ENCODE measurements at places on chromosomes 2 and 18.

DNA sequence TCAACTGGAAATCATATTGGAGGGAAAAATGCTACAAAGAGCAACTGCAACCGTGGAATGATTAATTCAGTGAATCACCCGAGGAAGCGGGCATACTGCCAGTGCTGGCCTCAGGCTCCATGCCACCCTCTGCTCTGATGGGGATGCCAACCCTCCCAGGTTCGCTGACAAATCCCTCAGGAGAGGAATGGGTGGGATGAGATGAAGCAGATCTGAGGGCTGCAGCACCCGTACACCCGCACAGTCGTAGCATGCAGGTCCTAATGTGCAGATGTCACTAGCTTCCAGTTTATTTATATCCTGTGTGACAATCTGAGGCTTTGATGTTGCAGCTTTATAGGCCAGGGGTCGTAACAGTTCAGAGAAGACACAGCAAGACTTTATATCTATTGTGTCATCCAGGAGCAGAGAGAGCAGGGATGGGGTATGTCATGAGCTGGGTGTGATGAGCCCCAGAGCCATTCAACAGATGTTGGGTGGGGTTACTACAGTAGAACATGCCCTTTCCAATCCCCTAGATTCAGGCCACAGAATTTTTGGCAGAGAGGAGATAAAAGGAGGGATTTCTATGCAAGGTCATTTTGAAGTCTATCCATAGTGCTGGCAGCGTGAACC is 44.6 kb downstream of the DPP4 start:
- DNase-seq, result peak; percentile 64

DNA sequence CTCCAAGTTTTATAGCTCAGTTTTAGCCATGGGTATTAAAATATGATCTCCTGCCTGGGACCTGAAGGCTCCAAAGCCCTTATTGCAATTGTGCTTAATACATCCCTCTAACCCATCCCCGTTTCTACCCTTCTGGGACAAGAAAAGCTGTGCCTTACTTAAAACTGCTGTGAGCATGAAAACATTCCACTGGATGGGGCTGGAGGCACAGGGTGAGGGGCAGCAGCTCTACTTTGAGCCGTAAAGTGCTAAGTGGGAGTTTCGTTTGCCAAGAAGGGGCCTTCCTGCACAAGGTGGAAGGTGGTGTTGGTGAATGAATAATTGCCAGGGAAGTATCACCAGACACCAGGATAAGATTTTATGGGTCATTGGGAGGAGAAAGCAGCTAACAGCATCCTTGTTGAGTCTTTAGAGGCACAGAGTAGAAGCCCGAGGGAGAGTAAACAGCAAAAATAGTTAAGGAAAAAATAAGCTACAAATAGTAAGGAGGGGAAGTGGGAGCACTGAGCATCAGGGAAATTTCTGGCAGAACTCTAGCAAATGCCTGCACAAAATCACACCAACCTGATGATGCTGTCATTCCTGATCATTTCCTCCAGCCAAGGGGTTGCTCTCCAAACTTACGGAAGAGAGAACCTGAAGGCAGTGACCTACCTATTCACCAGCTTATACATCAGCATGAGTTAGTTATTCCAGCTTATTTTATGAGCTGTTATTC is 218.4 kb downstream of the MREG start:
- DNase-seq, result no peak

DNA sequence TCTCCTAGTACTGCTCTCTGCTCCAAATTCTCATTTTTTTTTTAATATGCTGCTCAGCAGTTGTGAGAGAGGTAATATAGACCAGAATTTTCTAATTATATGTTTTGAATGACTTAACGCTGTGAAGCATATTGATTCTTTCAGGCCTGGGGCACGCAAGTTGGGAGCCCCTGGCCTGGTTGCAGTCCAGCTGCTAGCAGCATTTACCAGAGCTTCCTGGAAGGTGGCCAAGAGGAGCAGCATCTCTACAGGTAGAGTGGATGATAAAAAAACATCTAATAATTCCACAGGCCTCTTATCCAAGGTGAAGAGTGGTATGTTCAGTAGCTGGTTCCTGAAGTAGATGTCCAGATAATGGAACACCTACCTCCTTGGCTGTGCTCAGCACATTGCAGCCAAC is 7.3 kb upstream of the UGP2 start:
- DNase-seq, result no peak

DNA sequence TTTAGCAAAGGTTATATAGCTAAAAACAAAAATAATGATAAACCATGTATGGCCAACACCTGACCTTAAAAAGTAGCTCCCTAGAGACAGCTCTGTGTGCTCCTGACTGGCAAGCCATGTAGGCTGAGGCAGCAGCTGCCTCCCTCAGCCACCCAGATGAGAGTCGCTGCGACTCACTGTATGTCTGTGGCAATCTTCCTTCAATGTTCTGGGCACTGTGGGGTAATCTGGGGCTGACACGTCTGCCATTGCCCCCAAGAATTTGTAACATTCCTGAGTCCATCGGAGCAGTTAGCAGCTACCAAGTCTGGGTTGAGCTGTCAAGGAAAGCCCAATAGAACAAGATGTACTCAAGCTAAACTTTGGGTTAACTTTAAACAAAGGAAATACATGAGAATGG is 106.4 kb upstream of the DAPL1 start:
- no peak for DNase-seq
